ENCODE measurements at places on chromosomes 2 and 18.

DNA sequence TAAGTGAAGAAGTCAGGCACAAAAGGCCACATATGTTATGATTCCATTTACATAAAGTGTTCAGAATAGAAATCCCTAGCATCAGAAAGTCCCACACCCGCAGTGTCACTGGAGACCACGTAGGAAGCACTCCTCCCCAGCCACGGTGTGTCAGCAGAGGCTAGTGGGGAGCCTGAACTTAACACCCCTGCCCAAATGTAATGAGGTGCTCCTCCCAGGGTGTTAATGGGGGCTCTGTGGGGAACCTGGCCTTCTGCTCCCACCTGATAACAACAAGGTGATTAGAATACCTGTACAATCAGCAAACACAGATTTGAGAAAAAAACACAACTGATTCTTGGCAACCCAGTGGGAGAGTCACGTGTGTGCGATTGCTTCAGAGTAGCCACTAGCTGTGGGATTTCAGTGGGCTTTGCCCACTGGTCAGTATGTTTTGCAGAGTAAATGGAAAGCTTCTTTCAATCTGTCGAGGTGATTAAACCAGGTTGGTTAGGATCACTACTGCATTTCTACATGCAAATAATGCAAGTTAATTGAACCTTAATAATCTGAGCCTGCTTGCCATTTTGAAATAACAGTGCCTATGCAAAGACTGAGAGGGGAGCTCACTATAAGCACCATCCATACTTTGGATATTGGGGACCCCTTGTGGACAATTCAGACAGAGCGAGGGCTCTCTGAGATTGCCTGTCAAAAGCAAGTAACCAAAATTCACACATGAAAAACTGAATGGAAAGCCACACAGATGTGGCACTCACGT lies 20.6 kb upstream of the ATRAID start:
- peak; percentile 19 for DNase-seq

DNA sequence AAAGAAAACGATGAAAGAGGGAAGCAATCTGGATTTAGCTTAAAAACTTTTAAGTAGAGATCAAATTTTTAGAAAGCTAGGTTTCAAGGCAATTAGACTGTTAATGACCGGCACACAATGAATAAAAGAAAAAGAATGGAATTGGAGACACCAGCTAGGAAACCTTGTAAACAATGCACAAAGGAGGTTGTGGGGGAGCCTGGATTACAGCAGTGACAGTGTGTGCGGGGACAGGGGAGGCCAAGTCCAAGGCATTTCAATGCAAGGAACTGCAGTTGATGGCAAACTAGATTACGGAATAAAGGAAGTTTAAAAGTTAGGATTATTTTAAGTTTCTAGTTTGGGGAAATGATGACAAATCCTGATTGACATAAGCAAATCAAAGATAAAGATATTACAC lies 74.5 kb downstream of the DTNB start:
- no peak for DNase-seq

DNA sequence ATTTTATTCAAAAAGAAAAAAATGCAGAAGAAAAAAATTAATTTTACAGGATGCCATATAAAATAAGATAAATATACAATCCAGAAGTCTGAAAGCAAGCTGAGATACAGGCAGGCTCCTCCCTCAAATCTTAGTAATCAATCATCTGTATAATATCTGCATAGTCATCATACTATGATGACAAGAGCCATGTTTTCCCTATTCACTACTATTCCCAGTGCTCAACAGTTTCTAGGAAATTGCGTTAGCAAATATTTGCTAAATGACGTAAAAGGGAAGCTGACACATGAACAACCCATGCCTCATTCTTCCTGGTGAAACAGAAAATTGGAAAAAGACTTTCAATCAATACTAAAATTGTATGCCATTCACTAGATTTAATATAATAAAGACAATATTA lies 793.2 kb downstream of the SUCLG1 start:
- peak; percentile 17 for DNase-seq

DNA sequence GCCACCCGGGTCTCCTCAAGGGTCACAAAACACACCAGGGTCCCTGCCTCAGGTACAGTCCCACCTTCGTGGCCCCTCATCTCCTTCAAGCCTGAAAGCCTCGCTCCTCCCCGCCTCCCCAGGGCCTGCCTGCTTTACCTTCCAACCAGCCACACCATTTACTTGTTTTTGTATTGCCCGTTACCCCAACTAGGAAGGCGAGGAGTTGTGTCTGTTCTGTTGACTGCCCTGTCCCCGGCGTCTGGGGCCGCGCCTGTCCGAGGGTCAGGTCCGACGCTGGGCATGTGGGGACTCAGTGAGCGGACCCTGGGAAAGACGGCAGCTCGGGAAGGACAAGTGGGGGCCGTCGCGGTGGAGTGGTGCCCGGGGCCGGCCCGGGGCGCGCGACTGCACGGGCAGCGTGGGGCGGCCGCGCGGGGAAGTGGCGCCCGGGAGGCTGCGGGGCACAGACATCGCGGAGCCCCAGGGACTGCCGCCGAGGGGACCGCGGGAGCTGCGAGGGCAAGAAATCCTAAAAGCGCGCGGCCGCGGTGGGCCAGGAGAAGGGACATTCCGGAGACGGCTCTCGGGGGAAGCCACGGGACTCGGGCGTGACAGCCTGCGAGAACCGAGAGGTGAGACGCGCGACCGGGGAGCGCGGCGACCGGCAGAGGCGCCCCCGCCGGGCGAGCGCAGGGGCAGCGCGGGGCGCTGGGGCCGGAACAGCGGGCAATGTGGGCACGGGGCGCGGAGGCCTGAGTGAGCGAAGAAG lies 797 bp upstream of the GRHL1 start:
- no peak for DNase-seq

DNA sequence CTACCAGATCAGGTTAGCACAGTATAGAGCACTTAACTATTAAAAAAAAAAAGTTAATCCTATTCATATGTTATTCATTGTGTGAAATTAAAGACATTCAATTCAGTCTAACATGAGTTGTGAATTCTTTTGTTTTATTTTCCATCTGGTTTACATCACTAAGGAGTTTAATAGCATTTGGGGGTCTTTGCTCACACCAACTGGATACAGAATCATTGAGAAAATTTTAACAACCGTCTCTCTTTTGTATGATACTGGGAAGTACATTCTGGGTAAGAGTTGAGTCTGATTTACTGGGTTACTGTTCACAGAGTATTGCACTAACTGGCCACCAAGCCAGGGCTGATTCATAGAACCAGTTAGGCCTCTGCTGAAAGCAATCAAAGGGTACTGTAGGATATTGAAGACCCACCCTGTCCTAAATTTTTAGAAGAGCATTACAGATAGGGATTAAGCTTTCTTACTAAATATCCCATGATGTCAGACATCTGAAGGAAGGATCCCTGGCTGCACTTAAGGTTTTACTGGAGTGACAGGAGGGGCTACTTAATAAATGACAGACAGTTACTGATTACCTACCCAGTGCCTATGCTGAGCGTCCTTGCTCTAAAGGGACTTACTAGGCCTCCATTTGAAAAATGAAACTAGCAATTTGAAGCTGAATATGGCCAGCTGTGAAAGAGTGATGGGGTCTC lies 387.9 kb downstream of the SETBP1 start:
- no peak for DNase-seq

DNA sequence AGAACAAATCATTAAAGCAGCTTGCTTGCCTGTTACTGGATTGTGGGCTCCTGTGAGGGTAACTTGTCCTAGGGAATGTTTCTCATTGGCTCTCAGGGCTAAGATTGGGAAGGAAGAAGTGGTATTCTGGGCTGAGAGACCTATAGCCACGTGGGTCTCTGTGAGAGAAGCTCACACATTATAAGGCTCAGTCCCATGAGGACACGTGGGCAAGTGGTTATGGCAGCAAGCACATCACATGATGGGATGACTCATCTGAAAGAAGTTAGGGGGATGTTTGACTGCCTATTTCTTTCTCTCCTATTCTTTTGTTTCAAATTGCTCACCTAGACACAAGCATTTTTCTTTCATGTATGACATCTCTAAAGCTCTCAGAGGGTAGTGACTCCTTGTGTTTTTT lies 418.0 kb upstream of the ST6GAL2 start:
- DNase-seq = no peak

DNA sequence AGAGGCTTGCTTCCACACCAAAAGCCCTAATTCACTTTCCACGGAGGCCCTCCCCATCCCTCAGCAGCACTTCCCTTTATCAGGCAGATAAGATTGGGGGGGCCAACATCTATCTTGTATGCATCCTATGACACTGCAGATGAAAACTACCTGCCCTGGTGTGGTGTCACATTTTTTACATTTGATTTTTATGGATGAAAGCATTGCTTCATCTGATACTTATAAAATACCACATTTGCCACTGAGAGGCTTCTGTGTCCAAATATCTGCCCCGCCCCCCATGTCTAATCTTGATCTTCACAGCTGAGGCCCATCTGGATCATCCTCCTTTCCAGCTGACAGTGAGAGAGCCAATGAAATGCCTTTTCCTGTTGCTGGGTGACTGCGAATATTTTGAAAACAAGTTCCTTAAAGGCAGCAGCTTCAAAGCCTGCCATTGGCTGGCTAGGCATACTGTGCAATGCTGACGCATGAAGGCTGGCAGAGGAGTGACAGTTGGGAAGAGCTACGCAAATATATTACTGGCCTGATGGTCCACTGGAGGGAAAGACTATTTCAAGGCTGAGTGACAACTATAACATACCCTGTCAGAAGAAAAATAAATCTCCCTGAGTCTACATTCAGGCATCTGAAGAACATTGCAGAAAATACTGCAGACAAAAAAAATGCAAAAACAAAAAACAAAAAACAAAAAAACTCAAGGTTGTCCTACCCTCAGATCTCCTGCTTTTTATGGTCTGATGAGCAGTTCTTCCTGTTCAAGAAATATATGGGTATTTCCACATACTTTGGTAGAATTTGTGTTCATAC lies 318.7 kb downstream of the PDE11A start:
- DNase-seq = peak; percentile 73

DNA sequence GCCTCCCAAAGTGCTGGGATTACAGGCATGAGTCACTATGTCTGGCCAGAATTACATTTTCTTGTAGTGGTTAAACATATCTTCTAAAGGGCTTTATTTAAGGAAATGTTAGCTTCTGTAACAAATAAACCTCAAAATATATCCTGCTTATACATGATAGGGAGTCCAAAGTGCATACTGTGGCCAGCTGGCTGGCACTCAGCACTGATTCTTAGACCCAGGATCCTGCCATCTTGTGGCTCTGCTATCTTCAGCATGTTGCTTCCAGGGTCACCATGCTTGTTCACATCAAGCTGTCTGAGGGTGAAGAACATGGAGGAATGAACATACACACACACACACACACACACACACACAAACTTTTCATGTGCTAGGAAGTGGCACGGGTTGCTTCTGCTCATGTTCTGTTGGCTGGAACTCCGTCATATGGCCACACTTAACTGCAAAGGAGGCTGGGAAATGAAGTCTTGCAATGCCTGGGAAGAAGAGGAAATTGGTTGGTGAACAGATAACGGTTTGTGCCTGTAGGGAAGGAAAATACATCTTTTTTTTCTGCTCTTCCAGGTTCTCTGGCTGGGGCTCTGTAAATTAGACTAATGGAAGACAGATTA lies 40.0 kb downstream of the NPPC start:
- DNase-seq = no peak

- DNase-seq = no peak
Measured at GRCh38 chr18:68532328-68532885, 182.5 kb downstream of the TMX3 start.

DNA sequence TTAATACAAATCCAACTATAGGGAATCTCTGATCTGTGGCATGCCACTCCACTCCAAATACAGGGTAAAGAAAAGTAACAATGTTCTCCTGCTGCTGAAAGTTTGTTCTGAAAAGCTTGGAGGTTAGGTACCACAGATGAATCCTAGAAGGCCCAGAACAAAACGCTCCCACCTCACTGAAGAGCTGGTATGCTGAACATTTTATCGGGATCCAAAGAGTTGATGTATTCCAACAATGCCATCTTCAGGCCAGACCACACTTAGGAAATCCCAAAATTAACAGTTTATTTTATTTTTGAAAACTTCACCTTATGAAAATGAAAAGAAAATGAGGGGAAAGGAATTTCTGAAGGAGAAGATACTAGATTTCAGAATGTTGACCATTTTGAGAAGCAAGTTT lies 145.1 kb upstream of the CDH19 start:
- no peak for DNase-seq

GRCh38 chr2:73043929-73044832 lies 27.3 kb downstream of the SFXN5 start:
- no peak for DNase-seq

DNA sequence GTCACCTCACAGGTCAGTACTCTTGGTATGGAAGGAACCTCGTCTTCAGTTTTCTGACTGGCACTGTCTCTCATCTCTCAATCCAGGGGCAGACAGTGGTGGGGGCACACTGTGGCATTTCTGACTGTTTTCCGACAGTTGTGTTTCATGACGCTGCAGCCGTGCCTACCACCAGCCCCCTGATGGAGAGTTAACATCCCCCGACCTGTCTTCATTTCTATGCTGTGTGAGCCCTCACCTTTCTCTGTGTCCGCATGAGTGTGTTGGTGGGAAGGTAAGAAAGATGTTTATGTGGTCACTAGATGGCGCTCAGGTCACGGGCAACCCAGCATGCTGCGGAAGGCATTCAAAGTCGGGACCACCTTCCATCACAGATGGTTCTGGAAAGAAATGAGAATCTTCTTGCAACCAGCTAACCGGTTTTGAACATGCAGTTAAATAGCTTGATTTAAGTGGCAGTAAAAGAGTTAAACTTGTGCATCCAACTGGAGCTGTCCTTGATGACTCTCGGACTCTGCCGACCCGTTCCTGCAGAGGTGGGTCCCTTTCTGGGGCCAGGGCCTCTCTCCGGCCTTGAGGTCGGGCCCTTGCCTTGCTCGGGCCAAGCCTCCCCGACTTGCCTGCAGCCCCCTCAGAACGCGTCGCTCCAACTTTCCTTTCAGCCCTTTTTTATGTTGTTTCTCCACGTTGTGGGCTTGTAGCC lies 92.4 kb downstream of the DYSF start:
- DNase-seq = peak; percentile 14

DNA sequence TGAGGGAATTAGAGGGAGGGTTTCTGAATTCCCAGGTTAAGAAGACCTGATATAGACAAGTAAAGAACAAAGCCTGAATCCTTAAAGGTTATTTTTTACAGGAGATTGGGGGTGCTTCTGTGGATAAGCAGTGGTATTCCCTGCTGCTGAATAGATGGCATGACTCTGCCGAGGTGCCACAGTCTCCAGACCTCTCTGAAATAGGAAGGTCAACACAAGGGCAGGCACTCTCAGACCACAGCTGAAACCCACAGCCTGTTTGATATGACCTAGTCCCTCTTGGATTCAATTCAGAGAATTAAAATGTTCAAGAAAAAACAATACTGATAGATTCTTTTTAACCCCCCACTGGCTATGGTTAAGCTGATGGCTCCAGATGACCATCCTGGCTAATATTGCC lies 259.3 kb downstream of the PTGR3 start:
- no peak for DNase-seq

DNA sequence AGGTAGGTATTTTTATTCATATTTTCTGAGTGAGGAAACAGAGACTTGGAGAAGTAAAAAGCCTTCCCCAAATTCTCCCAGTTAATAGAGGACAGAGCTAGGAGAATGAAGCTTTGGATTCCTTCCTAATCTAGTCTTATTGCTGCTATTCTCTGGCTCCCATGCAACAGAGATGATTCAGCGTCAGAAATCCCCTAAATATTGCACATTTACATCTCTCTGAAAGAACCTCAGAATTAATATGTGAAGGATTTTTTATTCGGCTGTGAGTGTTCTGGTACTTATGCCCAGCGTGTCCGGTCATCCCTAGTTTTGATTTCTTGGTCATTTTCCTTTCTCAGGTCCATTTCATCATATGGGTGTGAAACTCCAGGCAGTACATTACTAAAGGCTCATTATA lies 91.2 kb upstream of the SESTD1 start:
- DNase-seq = no peak
